Nephron progenitor cell (in vitro differentiated cells): ENCODE measurements at places on chromosomes 4 and X.

DNA sequence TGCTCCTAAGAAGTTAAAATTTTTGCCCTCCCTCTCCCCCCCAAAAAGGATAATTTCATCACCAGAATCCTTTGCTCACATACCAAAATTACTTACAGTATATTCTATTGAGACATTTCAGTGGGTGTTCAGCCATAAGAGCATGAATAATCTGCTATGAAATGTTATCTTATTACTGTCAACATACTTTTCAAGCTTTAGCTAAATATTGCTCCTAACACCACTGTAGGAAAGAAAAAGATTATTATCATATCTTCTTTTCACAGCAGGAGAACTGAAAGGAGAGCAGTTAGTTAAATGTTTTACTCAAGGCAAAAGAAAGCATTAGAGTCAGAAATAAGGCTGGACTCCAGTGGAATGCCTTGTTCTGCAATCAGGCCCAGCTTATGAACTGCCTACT is 231.0 kb upstream of the GYPA start:
- DNase-seq: no peak

- no peak for DNase-seq
Measured at GRCh38 chr4:22670956-22671355, 21.8 kb upstream of the GBA3 start.

GRCh38 chr4:170138580-170139194 is 48.9 kb upstream of the AADAT start:
- peak; percentile 86 for DNase-seq

DNA sequence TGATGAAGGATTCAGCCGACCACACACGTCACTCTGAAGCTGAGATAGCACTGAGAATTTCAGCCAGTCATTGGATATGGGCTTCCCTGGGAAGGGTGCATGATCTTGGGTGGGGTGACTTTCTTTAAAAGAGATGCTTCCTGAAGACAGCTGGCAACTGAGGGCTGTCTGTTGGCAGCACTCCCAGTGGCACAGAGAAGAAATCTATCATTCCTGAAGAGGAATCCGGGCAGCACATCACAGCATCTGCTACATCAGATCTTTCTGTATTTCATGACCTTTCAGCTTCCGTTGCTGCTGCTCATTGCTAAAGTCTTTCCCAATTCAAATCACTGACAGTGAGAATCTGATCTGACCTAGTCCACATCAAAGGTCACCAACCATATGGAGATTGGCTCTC is 193.8 kb upstream of the RBPJ start:
- no peak for DNase-seq

GRCh38 chr4:55172694-55173287 is 47.4 kb upstream of the KDR start:
- DNase-seq: no peak

GRCh38 chrX:57899064-57899463 is 11.2 kb downstream of the ZXDA start:
- no peak for DNase-seq

- DNase-seq: no peak
Measured at GRCh38 chr4:111601671-111602070, 543.6 kb upstream of the FAM241A start.

GRCh38 chrX:103157496-103158316 is 57.2 kb upstream of the BEX4 start:
- peak; percentile 21 for DNase-seq

- DNase-seq: no peak
Measured at GRCh38 chr4:157320092-157320491, 99.6 kb downstream of the GRIA2 start.

DNA sequence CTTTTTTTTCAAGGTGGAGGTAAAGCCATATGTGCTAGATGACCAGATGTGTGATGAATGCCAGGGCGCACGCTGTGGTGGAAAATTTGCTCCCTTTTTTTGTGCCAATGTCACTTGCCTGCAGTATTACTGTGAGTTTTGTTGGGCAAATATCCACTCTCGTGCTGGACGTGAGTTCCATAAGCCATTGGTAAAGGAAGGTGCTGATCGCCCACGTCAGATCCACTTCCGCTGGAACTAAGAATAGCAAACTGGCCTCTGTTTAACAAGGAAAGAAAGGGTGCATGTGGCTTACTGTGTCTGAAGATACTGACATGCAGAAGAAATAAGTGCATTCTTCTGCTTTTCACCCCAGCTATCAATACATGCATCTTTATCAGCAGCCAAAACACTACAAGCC is 63.9 kb downstream of the CPEB2 start:
- DNase-seq: no peak

- no peak for DNase-seq
Measured at GRCh38 chr4:41509451-41509866, 28.5 kb upstream of the LIMCH1 start.

DNA sequence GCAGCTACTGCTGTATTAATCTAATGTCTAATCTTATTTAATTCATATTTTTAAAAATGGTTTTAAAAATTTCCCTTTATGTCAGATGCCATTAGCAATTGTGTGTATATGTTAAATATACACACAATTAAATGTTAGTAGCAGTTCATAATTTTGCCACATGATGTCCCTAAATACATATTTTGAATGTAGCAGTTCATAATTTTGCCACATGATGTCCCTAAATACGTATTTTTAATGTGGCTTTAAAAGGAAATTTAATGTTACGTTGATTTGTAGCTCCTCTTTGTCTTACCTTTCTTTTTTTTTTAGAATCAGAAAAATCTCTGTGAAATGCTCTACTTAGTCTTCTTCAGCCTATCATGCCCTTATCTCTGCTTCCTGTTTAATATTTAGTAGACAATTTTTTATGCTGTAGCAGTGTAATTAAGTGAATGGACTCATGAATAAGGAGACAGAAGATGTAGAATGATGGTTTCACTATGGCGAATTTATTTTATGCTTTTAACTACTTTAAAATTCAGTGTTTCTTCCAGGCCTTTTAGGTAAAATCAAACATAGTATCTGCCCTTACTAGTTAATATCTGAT is 26.1 kb downstream of the RBM46 start:
- DNase-seq: no peak

DNA sequence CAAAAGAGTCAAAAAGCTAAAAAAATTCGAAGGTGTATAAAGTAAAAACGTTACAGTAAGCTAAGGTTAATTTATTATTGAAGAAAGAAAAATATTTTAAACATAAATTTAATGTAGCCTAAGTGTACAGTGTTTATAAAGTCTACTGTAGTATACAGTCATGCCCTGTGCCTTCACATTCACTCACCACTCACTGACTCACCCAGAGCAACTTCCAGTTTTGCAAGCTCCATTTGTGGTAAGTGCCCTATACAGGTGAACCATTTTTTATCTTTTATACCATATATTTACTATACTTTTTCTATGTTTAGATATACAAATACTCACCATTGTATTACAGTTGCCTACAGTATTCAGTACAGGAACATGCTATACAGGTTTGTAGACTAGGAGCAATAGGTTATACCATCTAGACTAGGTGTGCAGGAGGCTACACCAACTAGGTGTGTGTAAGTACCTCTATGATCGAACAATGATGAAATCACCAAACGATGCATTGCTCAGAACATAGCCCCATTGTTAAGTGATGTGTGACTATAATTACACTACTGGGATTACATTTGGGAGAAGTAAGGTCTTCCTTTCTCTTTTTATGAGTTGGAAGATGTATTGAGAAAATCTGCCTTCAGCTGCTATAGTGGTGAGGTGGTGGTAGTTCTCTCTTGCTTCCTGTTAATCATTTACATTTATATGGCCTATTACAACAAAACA is 27.2 kb downstream of the TMSB4X start:
- no peak for DNase-seq

GRCh38 chrX:71615056-71615455 is 3.3 kb downstream of the CXCR3 start:
- DNase-seq: no peak

DNA sequence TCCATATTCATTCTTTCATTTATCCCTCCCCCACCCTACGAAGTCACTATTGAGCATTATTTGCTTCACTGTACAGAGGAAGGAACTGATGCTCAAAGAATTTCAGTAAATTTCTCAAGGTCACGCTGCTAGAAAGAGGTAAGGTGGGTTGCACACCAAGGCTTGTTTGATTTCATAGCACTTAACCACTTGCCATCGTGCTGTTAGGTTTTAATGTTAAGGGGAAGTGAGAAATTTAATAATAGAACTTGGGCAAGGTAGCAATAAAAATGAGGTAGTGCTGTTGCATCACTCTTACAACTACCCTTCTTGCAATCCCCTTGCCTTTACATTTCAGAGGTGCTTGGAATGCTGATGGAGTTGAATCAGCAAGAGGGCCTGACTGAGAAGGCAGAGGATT is 343.1 kb downstream of the MID1IP1 start:
- DNase-seq: no peak

- no peak for DNase-seq
Measured at GRCh38 chr4:163279713-163280112, 52.7 kb downstream of the NPY1R start.

DNA sequence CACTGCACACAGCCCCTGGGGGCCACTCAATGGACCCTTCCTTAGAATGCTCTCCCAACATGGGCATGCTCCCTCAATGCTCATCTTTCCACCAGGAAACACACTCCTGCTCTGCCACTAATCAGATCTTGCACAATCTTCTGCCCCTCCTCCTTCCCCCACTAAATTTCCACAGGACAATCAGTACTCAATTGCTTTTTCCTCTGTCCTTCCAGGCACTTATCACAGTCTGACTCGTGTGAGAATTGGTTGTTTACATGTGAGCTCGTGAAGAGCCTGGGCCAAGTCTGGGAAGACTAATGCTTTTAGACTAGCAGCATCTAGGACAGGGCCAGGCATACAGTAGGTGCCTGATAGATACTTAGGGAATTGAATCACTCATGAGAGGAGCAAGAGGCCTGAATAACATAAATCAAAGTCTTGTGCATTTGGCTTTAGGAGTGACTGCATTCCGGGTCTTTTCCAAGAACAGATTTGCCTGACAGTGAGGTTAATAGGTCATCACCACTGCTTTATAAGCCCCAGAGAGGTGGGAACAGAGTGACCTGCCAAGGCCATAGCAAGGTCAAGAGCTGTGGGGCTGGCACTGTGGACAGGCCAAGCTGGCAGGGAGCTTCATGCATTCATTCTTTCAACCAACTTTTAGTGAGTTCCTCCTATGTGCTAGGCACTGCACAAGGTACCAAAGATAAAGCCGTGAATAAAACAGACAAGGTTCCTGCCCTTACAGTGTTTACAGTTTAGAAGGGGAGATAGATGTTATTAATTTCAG is 55.0 kb downstream of the PRPS1 start:
- no peak for DNase-seq

DNA sequence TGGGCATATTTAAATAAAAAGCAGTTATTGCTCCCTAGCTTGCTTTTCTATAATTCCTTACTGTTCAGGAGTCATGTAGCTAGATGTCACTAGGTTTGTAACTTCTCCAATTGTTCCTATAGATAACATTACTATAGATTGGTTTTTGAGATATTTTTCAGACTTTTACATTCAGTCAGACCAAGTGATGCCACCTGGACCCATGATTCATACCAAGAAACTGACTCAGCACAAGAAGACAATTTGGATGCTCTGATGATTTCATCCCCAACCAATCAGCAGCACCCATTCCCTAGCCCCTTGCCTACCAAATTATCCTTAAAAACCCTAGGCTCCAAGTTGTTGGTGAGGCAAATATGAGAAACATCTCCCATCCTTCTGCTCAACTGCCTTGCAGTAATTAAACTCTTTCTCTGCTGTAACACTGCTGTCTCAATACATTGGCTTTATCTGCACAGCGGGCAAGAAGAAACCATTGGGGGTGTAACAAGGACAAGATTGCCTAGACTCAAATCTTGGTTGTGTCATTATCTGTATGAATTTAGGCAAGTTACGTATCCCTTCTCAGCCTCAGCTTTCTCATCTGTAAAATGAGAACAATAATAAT is 11.8 kb upstream of the NEIL3 start:
- DNase-seq: no peak

GRCh38 chr4:38582889-38583470 is 81.0 kb upstream of the KLF3 start:
- DNase-seq: no peak

- DNase-seq: no peak
Measured at GRCh38 chr4:17153572-17153971, 255.1 kb upstream of the LDB2 start.

- DNase-seq: no peak
Measured at GRCh38 chr4:39124885-39125599, 57.3 kb upstream of the WDR19 start.

DNA sequence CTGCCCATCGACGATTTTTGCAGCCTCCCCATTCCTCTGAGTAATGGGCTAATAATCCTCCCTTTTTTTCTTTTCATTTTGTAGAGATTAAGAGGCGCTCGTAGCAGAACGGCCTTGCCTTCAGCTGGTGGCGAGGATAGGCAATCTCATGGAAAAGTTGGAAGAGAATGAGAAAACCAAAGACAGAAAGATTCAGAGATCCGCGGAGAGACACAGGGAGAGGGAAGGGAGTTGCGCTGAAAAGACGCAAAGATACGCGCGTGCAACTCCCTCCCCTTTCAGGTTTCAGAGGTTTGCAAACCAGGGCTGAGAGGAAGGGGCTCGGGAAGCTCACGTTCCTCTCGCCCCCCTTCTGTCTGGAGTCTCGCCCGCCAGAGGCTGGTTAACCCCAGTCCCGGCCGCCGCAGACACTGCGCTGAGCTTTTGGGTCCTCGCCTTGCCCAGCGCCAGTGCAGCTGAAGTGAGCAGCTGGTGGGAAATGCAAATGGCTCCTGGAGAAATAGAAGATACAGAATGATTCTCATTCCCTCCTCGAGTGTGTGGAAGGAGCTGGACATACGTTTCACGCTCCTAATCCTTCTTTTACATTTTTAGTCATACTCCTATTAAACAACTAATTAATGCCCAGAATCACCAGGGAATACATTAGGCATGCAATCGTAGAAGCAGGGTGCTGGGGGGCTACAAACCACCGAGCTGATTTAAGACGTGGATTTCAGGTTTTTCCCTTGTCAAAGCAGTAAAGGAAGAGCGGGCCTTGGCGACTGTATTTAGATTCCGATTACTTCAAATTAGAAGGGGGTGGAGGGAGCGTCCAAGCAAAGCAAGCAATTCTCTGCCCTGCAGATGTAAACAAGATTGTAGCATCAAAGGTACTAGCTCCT is 16.6 kb upstream of the PITX2 start:
- DNase-seq: peak; percentile 50

GRCh38 chr4:16019649-16020048 is 56.7 kb upstream of the FGFBP2 start:
- DNase-seq: no peak

GRCh38 chr4:69147334-69147733 is 51.1 kb downstream of the UGT2B7 start:
- no peak for DNase-seq

DNA sequence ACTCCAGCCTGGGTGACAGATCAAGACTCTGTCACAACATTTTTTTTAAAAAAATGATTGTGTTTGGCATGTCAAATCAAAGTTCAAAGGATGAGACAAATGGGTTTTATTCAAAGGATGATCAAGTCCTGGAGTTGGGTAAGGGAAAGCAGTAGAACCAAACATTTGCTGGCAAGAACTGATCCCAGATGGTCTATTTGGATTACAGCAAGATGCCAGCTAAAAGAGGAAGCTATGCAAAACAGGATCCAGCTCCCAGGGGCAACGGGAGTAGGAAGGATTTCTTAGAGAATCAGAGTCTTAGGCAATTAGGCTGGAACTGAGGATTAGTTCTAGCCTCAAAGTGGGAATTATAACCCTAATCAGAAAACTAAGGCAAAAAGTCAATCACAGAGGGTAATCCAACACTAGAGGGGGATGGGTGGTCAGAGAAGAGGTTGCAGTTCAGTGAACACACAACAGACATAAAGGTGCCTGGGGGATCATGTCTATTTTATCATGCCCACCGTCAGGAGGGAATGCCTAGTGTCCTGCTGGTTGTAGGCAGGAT is 133.0 kb upstream of the PLS3 start:
- no peak for DNase-seq
